GM13976 (cell line): ENCODE measurements at places on chromosomes 12 and 14.
A peak's percentile ranks its signal among the peaks of the same experiment; 100 is the strongest.

DNA sequence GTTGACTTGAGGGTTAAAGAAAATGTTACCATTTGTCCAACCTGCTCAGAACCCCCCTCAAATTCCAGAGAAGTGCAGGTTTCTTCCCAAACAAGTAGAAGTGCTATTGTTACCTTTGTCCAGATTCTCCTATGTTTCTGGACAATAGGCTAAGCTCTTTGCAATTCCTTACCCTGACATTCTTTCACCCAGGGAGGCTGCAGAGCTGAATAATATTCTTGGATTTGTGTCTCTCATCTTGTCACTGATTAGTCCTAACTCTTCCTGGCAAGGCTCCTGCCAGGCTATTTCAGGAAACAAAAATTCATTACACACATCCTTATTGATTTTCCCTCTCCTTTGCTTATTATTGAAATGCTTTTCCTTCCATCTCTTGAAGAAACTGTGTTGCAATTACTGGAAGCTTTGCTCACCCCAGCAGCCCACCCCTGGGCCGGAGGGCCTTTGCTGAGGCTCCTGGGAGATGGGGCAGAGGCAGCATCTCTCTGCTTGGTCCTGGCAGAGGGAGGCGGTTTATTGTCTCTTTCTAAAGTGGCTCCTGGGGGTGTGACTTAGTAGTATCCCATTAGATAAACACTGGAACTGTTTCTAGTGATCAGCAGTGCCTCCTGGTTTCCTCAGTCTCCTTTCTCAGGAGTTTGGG lies 207.5 kb upstream of the PELI2 start:
- DNase-seq = no peak

DNA sequence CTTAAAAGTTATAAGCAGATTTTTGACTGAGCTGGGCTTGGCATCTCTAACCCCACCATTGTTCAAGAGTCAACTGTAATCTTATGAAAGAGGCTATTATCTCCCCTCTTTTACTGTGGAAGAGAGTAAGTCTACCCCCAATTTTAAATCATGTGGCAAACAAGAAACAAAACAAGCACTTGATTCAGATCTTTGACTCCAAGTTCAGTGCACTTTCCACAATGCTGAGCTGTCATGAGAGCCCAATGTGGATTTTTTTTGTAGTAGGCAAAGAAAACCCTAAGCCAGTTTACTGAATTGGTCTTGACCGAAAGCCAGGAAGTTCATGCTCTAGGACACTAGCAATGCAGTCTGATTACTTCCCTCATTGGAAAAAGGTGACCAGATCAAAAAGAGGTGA lies 306.2 kb downstream of the GALC start:
- no peak for DNase-seq

GRCh38 chr12:15152456-15152855 lies 68.8 kb downstream of the RERG start:
- no peak for DNase-seq

DNA sequence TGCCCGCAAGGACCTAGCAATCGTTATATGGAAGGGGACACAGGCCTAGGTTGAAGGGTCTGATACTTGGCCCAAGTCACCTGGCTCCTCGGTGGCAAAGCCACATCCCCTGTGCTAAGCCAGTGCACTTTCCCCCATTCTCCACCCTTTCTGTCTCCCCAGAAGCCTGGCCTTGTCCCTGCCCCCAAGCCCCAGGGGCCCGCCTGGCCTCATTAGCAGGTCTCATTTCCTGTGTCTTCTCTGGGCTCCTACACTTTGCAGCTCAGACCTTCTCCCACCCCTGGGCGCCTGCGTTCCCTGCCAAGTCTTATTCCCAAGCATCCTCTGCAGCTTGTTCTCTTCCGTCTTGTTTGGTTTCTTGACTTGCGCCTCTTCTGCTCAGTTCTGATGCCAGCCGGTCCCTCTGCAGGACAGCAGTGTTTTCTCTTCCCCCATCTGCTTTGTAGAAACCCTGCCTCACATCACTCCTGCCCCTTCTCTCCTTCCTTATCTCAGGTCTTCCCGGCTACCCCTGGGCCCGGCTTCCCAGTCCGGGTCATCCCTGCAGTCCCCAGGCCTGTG lies 66.7 kb downstream of the SLC24A4 start:
- DNase-seq = no peak

- peak; percentile 7 for DNase-seq
These were observed 258.6 kb downstream of the MSRB3 start for GRCh38 chr12:65536876-65537681.

DNA sequence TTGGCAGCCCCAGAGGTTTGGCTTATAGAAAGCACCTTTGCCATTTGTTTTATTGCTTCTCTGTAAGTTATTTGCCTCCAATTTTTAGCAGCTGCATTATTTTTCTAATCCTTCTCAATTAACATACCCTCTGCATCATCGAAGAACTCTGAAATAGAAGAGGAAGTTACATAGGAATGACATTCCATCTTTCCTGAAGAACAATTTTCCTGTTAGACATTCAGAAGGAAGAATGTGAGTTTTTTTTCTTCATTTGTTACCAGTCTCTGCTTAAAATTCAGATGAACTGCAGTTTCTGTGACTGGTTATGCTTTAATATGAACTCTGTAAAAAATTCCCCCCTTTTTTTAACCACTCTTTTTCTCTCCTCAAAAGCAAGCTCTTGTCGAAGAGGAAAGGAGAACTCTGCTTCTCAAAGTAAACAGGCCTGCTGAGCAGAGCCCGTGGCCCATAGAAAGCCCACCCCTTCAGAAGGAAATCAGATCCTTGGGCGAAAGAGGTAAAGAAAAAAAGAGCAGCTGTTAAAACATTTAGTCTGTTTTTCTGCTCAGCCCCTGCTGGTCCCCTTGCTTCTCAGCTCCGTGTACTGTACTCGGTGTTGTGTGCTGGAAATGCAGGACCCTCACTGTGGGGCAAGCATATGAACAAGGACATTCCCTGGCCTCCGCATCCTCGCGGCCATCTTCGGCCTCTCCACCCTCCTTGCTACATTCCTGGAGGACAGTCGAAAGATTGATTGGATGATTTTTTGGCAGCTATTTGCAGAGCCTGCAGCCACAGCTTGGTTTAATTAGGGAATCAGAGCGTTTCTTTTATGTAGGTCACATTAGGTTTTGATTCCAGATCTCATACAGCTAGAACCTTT lies 164.4 kb upstream of the LRIG3 start:
- DNase-seq = no peak

- no peak for DNase-seq
These were observed 39.0 kb upstream of the TC2N start for GRCh38 chr14:91906374-91906773.

DNA sequence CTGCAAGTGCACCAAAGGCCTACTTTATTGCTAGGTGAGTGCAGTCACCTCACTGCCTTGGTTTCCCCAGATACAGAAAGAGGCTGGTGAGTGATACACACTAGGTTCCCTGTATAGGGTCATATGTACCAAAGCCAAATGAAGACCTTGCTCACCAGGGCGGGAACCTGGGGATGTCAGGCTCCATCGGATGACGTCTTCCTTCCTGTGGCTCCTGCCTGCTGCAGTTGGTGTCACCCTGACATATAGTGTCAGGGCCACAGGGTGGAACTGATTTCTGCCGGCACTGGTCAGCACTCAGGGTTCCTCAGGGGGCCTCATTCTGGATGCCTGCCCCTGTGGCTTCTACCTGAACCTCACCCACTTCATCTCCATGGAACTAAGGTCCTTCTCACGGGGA lies 43.1 kb downstream of the PLEKHG3 start:
- no peak for DNase-seq

DNA sequence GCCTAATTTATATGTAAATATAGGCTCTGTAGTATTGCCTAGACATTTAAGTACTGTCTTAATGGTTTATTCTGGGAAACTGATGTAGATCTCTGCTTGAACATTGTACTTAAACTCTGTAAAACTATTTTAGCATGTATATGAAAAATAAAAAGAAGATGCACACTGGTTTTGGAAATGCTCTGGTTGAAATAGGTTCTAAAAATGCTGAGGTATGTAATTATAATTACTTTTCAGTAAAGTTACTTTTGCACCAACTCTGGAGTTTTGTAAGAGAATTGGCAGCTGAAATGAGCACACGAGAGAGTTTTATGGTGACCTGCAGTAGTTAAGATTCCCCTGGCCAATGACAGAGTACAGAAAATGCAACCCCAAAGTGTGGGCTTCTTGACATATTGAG lies 353.9 kb downstream of the ATP23 start:
- DNase-seq = no peak

DNA sequence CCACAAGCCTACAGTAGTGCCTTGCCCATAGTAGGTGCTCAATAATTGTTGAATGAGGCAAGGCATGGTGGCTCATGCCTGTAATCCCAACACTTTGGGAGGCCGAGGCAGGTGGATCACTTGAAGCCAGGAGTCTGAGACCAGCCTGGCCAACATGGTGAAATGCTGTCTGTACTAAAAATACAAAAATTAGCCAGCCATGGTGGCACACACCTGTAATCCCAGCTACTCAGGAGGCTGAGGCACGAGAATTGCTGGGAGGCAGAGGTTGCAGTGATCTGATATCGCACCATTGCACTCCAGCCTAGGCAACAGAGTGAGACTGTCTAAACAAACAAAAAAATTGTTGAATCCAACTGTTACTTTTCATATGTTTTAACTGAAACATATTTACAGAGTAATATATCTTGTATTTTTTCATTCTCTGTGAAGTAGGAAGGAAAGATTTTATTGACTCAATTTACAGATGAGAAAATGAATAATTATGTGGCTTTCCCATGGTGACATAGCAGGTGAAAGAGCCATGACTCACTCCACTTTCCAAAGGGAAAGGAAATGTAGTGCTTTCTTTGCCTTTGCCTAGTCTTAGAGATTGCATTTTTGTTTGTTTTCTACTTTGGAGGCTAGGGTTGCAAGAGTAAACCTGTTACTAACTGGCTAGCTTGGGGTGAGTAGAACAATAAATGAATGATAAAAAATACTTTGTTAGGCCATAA lies 95.4 kb upstream of the SLC38A4 start:
- no peak for DNase-seq

DNA sequence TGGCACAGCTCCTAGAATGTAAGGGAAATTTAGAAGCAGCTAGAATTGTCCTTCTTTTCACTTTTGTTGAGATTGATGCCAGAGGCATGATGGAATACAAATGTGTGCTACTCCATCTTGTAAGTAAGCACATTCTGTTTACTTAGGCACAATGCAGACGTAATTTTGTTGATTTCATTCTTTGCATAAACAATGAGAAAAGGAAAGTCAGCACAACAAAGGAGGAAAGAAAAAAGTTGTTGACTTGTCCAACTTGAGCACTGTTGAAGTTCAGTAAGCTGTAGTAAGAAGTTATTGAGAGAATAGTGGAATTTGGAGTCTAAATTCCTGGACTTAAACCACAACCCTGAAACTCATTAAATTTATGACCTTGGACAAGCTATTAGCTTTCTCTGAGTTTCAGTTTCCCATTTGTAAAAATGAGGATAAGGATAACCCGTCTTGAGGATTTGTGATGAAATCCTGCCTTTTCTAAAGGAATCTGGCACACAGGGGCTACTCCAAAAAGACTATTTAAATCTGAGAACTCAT lies 19.4 kb upstream of the CNTN1 start:
- no peak for DNase-seq

GRCh38 chr12:65961190-65962035 lies 137.1 kb downstream of the HMGA2 start:
- DNase-seq = no peak

DNA sequence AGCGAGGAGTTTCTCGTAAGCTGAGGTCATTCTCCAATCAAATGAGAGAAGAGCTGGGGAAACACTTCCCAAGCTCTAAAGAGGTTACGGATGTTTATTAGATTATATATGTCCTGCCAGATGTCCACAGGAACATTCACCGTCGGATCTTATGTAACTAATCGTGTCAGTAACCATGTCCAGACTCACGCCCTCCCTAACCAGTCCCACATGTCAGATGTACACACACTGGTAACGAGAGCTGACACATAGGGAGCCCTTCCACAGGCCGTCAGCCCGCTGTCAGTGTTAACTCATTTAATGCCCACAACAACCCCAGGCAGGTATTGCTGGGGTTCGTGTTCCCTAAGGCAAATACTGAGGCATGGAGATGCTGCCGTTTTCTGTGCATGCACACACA lies 223.7 kb upstream of the RTL1 start:
- no peak for DNase-seq

DNA sequence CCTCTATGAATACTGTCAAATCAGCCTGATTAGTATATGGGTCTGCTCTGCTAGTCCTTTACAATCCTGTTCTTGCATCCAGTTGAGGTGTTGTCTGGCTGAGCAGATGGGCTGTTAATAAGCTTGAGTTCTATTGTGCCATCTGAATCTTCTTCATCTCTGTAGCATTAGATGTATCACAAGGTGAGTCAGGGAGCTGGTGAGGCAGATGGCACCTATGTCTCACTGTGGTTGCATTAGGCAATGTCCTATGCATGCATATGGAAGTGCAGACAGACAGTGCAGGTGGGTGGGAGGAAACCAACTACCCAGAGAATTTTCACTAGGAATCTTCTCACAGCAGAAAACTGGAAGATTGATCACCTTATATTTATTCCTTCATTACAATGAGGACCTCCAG lies 165.7 kb upstream of the STXBP6 start:
- DNase-seq = no peak

DNA sequence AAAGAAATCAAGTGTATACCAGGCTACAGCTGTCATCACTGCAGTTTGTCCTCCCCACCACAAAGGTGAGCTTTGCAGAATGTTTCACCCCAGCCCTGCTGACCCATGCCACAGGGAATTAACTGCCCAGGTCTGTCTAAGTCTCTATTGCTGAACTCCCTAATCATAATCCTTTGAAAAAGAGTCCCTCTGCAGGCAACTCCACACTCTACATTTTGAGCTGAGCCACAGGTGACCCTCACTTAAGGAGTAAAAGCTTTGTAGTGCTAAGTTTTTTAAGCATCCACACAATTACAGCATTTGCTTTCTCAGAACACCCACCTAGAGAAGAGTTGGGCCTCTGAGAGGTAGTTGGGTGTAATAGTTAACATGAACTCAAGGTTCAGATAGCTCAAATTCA lies 90.0 kb downstream of the C12orf50 start:
- DNase-seq = no peak

DNA sequence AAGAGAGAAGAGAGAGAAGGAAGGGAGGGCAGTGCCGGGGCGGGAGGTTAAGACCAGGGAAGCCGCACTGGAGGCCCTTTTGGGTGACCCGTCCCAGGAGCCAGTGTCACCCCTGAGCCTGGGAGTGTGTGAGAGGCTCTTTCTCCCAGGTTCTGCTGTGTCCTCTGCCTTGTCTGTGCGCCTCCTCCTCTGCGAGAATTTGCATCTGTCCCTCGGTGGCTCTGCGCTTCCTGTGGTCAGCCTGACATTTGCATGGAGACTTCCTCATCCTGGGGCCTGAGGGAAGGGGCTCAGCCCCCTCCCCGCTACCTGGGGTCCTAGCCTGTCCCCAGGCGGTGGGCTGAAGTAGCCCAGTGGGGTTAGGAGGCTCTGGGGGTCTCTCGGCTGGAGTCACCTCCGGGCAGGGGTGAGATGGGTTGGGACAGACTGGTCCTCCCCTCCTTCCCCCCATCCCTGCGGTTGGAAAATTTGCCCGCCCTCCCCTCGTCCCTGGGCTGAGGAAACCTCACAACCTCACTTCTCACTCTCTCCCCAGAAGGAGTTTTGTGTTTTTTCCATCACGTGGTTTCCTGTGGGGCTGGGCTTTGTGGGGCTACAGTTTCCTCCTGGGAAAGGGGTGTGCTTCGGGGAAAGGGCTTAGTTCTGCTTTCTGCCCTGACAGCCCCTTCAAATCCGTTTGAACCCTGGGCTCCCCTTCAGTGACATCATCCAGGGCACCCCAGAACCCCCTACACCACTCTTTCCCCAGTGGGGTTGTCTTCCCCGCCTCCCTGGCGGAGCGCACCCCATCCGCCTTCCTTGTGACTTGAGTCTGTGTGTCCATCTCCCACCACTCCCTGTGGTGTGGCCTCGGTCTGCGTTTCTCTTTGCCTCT lies 2.5 kb downstream of the PTPN6 start:
- DNase-seq = peak; percentile 84
